ENCODE measurements at places on chromosomes 3 and 15. TPM values are rescaled to one million over a fixed set of nuclear protein-coding genes. Genes with fewer than 3 reads are reported as not detected.

CLDN16 gene
- total RNA-seq = 73.5 TPM

MGLL gene
- total RNA-seq = 34.1 TPM

ANP32A gene
- 89.6 TPM for total RNA-seq

ZCWPW2 gene
- 1.1 TPM for total RNA-seq

IMPG2 gene
- 0.70 TPM for total RNA-seq

SNUPN gene
- total RNA-seq = 25.7 TPM

CELSR3 gene
- 0.70 TPM for total RNA-seq

HES1 gene
- total RNA-seq = 91.4 TPM

RTP3 gene
- total RNA-seq = not detected

TRANK1 gene
- total RNA-seq = 13.1 TPM

ALPK3 gene
- 20.2 TPM for total RNA-seq

ADPRH gene
- total RNA-seq = 7.6 TPM

GATA2 gene
- 45.6 TPM for total RNA-seq

SNX33 gene
- 12.4 TPM for total RNA-seq

GXYLT2 gene
- total RNA-seq = 26.6 TPM

KNSTRN gene
- 19.6 TPM for total RNA-seq

FOXB1 gene
- total RNA-seq = not detected

ATP13A5 gene
- total RNA-seq = not detected

MKRN2OS gene
- 0.35 TPM for total RNA-seq

ZNF717 gene
- 22.6 TPM for total RNA-seq

SMCO1 gene
- 3.5 TPM for total RNA-seq

TNK2 gene
- total RNA-seq = 25.7 TPM

CD200 gene
- 13.4 TPM for total RNA-seq

ONECUT1 gene
- not detected for total RNA-seq

PLSCR2 gene
- 0.47 TPM for total RNA-seq

SCG3 gene
- total RNA-seq = not detected

AHSG gene
- total RNA-seq = 1.3 TPM

FBXL22 gene
- 9.2 TPM for total RNA-seq

TRIP4 gene
- 14.9 TPM for total RNA-seq

HAUS2 gene
- 25.0 TPM for total RNA-seq

DLL4 gene
- 28.3 TPM for total RNA-seq

ACSBG1 gene
- total RNA-seq = 1.4 TPM

TMEM207 gene
- total RNA-seq = 12.2 TPM
